ENCODE measurements at places on chromosomes 4 and X. TPM values are rescaled to one million over a fixed set of nuclear protein-coding genes. Genes with fewer than 3 reads are reported as not detected.

STIM2 gene
- total RNA-seq: 14.8 TPM

STAP1 gene
- not detected for total RNA-seq

SPARCL1 gene
- total RNA-seq: not detected

MTCP1 gene
- total RNA-seq: 3.3 TPM

PRR32 gene
- total RNA-seq: not detected

PAGE1 gene
- not detected for total RNA-seq

NPY2R gene
- total RNA-seq: 0.36 TPM

OFD1 gene
- 19.2 TPM for total RNA-seq

RNF212 gene
- total RNA-seq: 7.1 TPM

NKX6-1 gene
- under 0.01 TPM for total RNA-seq

SMIM10L2A gene
- total RNA-seq: under 0.01 TPM

EFNB1 gene
- 35.7 TPM for total RNA-seq

NPY1R gene
- total RNA-seq: under 0.01 TPM

TCEAL7 gene
- 6.5 TPM for total RNA-seq

CDKL5 gene
- total RNA-seq: 4.0 TPM

TCEAL6 gene
- total RNA-seq: not detected

SGMS2 gene
- total RNA-seq: 148 TPM
